Naive thymus-derived CD8-positive, alpha-beta T cell (primary cell): ENCODE measurements at places on chromosomes 7 and 10. TPM values are rescaled to one million over a fixed set of nuclear protein-coding genes. Genes with fewer than 3 reads are reported as not detected.

INPP5A gene
- 3.9 TPM for polyA plus RNA-seq

NEUROD6 gene
- polyA plus RNA-seq, result not detected

ITPRID1 gene
- not detected for polyA plus RNA-seq

ALOX5 gene
- 0.31 TPM for polyA plus RNA-seq

PDIA4 gene
- polyA plus RNA-seq, result 80.3 TPM

SFXN2 gene
- 9.0 TPM for polyA plus RNA-seq

SYCE1 gene
- not detected for polyA plus RNA-seq

ADK gene
- 52.4 TPM for polyA plus RNA-seq

TMEM184A gene
- polyA plus RNA-seq, result 0.04 TPM

HSPA12A gene
- polyA plus RNA-seq, result not detected
